ENCODE measurements at places on chromosomes 11 and 22.
A peak's percentile ranks its signal among the peaks of the same experiment; 100 is the strongest.

- no peak for DNase-seq
Measured at GRCh38 chr11:122093731-122094275, 22.2 kb downstream of the BLID start.

DNA sequence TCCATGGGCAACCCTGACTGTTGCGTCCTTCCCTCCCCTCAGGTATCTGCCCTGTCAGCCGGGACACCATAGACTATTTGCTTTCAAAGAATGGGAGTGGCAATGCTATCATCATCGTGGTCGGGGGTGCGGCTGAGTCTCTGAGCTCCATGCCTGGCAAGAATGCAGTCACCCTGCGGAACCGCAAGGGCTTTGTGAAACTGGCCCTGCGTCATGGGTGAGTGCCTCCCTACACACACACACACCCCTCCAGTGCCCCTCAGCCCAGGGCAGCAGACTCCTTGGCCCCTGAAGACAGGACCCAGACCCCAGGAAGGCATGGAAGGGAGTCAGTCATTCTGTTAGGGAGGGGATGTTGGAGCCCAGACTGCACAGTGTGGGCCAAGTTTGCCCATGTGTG is 17.9 kb upstream of the UVRAG start:
- peak; percentile 43 for DNase-seq

GRCh38 chr22:31940506-31940905 is 3.8 kb upstream of the YWHAH start:
- DNase-seq, result no peak

DNA sequence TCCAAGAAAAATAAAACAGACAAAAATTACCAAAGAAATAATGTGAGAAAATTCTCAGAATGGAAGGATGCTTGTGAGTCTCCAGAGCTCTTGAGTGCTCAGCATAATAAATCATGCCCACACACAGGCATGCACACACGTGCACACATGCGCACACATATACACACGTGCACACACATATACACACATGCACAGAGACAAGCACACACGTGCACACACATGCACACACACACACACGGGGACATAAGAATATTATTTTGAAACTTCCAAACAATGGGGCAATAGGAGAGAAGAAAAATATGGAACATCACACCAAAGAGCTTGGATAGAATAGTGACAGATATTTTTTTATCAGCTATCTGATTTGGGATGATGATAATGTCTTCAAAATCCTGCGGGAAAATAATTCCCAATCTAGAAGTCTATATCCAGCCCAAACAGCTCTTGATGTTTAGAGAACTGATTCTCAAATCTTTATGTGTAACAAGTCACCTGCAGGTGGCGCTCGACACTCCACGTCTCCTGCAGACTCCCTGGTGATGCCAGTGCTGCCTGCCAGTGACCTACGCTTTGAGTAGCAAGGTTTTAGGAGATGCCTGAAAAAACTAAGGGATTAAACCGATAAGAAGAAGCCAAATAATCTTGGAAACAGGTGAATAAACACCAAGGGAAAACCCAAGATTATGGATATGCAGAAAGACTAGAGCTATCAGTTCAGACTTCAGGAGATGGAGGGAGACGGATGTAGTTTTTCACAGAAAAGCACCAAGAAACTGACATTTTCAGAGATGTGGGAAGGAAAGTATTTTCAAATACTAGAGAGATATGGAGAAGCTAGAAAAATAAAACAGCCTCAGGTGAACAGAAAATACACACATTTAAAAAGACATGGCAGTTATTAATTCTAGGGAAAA is 743.6 kb downstream of the ETS1 start:
- peak; percentile 60 for DNase-seq

GRCh38 chr11:1223346-1224110 is 662 bp downstream of the MUC5B start:
- DNase-seq, result no peak

DNA sequence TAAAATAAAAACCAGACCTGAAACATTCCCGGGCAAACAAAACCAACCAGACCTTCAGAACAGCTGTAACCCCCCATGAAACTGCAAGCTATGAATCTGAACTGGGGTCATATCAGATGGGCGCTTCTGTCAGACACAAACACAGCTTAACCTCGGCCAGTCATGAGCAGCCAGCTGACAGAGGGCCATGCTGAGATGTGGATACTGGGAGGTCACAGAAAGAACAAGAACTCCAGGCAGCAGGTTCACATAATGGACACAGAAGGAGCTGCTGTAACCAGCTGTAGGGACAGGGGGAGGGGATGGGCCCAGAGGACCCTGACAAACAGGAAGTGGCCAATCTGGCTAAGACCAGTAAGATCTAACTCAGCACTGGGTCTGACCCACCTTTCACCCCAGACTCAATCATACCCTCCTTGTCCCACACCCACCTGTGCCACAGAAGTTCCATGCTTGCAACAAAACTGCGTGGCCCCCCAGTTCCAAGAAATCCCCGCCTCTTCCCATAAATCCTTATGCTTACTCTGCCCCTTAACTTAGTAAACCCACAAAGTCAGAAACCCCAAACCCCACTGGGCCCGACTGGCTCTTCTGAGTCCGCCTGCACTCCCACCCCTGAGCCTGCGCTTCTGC is 4.0 kb downstream of the APOL4 start:
- peak; percentile 26 for DNase-seq

DNA sequence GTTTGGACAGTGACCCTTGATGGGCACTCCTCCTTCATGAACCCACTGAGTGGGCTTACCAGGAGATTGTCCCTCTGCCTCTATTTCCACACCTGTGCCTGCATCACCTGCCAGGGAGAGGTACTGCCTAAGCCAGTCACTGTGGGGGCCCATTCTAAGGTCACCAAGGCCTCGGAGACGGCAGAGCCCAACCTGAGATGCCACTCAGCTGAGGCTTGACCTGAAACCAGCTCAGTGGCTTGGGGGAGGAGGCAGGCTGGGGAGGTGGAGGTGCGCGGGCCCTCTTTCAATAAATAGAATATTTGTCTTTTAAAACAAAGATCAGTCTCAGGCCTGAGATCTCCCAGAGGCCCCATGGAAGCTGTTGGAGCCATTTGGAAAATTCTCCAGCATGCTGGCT is 84.5 kb downstream of the DHCR7 start:
- no peak for DNase-seq

DNA sequence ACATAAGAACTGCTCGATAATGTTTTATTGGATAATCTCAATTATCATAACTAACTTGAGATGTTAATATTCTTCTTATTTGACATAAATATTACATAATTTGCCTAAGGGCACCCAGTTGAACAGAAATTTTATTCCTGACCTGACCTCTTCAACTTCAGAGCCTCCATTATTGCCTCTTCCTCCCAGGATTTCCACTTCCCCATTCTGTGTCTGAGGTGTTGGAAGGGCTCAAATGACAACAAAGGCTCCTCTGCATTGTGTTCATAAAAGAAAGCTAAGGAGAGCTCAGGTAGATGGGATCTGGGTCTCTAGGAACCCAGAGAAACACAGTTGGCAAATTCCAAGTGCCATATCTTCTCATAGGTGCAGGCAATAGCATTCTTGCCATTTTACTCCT is 61.2 kb upstream of the ARHGAP20 start:
- no peak for DNase-seq

DNA sequence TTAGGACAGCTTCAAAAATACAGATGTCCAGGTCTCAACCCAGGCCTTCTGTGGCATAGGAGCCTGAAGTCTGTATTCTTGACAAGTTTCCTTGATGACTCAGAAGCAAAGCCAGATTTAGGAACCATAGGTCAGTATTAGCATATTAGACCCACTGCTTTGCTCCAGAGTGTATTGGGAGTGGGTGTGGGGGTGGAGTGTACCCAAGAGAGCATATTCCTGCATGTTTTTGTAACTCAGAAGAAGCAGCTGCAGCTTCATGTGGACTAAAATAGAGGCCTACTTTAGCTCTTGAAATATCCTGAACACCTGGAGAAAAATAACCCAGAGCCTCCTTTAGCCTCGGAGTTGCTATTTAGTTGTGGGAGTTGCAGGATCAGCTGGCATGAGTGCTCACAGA is 106.7 kb downstream of the CCDC81 start:
- no peak for DNase-seq

GRCh38 chr11:95104121-95104830 is 14.6 kb downstream of the ENDOD1 start:
- peak; percentile 36 for DNase-seq

DNA sequence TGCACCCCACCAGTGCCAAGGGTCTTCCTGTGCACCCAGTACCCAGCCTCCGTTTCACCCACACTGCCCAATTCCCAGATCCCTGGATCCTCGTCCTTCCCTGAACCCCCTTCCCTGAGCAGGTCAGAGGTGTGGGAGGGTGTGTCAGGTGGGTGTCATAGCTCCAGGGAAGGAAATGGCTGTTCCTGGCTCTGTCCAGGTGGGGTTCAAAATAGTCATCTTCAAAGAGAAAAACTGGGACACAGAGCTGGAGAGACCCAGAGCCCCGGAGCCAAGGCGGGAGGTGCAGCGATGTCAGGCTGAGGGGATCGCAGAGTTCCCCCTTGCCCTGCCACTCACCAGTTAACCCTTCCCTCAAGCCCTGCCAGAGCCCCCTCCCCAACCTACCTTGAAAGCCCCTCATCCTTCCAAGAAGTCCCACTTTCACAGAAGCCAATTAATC is 698 bp downstream of the C1QTNF4 start:
- DNase-seq, result no peak

DNA sequence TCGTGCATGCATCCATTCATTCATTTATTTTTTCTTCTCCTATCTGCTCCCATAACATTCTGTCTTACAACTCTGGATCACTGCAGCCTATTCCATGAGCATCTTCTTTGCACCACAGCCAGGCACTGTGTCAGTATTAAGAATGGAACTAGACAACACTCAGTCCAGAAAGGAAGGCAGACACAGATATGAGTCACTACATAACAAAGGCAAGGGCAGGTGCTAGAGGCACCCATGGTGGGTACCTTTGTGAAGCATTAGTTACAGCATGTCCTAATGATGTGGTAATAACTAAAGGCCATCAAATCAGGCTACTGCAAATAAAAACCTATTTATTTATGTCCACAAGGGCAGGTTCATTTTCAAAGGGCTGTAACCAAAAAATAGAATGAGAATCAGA is 28.1 kb downstream of the TENM4 start:
- peak; percentile 83 for DNase-seq

DNA sequence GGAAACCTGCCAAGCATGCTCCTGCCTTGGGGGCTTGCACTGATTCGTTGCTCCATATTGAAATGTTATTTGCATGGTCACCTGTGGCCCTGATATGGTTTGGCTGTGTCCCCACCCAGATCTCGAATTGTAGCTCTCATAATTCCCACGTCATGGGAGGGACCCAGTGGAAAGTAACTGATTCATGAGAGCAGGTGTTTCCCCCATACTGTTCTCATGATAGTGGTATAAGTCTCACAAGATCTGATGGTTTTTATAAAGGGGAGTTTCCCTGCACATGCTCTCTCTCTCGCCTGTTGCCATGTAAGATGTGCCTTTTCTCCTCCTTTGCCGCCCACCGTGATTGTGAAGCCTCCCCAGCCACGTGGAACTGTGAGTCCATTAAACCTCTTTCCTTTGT is 402.4 kb downstream of the ETS1 start:
- DNase-seq, result no peak

- DNase-seq, result no peak
Measured at GRCh38 chr22:46070803-46071450, 79.4 kb upstream of the PPARA start.

DNA sequence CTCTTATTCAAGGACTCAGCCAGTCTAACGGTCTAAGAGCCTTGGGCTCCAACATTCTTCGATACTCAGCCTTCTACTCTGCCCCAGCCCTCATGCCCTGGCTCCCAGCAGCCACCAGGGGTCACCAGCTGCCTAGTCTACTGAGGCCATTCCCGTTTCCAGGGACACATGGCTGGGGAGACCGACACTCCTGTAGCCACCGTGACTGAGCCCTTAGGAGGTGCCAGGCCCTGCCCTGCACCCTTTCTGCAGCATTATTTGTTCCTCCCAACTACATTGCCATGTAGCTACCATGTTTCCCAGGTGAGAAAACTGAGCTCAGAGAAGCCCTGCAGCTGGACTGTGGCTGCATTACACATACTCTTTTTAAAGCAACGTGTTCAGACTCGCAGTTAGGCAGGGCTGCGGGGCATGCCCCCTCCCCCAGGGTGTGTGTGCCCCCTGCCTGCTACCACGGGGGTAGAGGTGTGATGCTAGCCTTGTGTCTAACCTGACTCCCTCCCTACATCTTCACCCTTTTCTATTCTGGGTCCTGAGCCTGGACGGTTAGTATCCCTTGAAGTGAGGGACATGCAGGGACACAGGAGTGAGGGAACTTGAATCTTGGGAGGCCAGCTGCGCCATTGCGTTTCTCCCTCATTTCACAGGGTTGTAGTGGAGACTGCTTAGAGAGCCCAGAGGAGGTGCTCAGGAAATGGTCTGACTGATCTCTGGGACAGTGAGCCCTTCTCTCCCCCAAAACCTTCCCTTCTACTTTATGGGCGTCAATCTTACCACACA is 17.5 kb downstream of the ATG16L2 start:
- DNase-seq, result peak; percentile 52

GRCh38 chr22:44411226-44412135 is 86.6 kb downstream of the RTL6 start:
- DNase-seq, result no peak

- no peak for DNase-seq
Measured at GRCh38 chr22:35947794-35948425, 80.7 kb downstream of the RBFOX2 start.

DNA sequence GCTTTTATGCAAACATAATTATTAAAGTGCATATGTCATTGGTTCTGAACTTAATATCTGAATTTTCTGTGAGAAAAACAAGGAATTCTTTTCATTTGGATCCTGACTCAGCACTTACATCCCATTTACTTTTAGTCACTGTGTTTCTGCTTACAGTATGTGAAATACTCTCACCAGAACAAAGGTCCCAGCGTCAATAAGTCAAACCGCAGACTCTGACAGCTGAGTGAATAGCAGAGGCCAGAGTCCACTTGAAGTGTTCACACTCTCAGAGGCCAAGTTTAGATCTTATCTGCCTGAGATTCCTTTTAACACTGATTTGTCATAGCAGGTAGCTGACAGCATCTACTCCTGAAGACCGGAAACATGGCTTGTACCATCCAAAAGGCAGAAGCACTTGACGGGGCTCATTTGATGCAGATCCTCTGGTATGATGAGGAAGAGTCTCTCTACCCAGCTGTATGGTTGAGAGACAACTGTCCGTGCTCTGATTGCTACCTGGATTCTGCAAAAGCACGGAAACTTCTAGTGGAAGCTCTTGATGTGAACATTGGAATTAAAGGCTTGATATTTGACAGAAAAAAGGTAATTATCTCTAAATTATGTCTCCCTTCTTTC is 14.6 kb downstream of the BBOX1 start:
- peak; percentile 94 for DNase-seq
